Kidney glomerular epithelial cell (primary cell): ENCODE measurements at places on chromosomes 1 and 21.

DNA sequence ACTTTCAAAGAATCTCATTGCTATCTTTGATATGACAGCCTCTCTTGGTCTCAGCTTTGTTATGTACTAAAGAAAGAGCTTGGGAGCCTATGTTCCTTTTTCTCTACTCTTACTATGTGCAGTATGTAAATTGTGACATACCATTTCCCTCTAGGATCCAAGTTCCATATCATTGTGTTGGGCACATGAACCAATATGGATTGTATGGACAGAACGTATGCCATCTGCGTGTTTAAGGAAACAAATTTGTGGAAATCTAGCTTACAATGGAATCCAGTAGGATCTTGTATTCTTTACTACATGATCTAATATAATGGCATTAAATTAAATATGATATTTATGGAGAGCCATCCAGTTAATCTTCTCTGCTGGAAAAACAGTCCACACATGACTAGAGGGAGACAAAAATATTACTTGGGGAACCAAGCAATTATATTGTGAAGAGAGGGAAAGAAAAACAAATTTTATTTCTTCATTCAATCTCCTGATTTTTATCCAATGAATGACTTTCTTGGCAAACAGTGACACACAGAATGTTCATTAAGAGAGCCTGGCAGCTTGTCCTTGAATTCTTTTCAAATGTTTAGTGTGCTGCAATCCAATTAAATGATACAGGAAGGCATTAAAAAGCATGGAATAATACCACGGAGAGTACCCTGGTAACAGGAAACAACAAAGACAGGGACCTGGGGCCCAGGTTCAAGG is 106.5 kb upstream of the DAB1 start:
- DNase-seq = no peak

GRCh38 chr1:6683434-6683833 is 18.2 kb downstream of the DNAJC11 start:
- DNase-seq = no peak

DNA sequence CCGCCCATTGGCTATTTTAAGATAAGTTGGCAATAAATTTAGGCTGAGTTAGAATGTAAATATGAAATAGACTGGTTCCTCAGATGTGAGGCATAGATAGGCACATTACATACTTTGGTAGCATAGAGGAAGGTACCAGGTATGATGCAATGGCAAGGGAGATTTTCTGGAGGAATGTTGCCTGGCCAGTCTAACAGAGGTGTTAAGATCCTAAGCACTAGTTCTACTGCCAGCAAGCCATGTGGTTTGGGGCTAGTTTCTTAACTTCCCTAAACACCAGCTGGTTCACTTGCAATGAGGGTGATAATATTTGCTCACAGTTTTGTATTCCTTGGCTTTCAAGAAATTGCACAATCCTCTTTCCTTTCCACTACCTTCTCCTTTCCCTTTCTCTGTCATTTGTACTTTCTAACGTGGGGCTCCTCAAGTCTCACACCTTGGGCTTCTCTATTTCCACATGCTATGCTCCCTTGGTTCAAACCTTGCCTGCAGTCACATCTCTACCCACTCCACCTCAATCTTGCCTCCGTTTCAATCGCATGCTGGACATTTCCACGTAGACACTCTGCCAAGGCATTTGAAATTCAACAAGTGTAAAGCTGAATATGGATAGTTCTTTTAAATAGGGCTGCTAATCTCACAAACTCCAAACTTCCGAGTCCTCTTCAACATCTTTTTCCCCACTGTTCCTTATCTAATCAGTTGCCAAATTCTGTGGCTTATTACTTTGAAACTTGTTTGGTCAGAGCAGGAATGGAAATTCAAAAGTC is 4.7 kb upstream of the CD55 start:
- no peak for DNase-seq

- DNase-seq = peak; percentile 56
Measured at GRCh38 chr1:22452481-22452957, 868 bp downstream of the ZBTB40 start.

GRCh38 chr1:215321802-215322201 is 239.3 kb downstream of the KCNK2 start:
- DNase-seq = no peak

DNA sequence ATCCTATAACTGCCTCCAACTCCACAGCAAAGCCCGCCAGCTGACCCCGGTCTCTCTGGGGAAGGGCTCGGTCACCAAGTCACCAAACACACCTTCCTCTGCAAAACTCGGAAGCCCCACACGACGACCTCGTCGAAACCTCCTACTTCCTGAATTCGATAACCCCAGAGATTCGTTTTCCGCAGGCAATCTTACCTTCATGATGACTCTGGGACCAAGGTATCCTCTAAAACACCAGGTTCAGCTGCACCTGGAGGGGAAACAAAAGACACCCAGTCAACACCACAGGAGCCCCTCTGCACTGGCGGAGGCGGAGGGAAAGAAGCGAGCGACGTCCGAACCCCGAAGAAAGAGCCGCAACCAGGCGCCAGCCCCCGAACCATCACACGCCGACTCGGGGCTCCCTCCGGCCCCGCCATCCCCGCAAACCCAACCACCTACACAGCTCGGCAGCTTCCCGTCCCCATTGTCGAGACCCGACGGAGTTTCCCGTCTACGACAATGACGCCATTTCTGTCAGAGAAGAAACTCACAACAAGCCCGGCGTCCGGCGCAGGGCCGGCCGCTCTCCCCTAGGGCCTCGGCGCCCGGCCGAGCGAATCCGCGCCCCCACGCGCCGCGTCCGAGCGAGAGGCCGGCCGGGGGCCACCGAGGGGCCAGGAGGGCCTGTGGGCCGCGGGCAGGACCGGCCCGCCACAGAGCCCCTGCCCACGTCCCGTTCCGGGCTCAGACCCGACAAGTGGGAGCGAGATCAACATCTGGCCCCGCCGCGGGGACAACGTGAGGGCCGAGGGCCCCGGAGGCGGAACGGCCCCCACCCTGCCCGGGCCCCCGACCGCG is 1.0 kb downstream of the ARID4B start:
- no peak for DNase-seq

- no peak for DNase-seq
Measured at GRCh38 chr21:36423771-36424433, 38.7 kb downstream of the CHAF1B start.

DNA sequence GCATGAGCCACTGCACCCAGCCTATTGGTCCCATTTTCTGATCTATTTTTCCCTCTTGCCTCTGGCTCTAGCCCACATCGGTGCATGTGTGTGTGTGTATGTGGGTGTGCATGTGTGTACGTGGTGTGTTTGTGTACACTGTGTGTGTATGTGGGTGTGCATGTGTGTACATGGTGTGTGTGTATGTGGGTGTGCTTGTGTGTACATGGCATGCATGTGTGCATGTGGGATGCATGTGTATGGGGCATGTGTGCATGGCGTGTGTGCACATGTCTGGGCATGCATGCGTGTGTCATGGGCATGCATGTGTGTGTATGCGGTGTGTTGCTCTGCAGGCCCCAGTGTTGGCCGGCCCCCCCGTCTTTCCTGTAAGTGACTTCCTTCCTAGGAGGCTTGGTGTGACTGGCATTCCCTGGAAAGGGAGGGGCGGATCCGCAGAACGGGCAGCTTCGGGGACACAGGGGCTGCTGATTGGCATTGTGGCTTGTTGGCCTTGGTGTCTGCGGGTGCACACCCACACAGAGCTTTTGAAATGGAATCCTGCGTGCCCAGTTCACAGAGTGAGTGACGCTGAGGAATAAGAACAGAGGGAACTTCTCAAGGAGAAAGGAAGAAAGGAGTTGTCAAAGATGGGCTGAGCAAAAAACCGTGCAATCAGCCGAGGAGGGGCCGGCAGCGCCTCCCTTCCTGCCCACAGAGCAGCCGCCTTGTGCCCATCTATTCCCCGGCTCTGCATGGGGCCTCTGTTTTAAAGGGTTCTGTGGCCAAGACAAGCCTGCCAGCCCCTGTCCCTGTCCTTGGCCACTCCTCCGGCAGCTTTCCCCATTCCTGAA is 8.0 kb downstream of the PDXK start:
- DNase-seq = no peak

GRCh38 chr1:63983391-63984256 is 209.8 kb downstream of the ROR1 start:
- DNase-seq = no peak

DNA sequence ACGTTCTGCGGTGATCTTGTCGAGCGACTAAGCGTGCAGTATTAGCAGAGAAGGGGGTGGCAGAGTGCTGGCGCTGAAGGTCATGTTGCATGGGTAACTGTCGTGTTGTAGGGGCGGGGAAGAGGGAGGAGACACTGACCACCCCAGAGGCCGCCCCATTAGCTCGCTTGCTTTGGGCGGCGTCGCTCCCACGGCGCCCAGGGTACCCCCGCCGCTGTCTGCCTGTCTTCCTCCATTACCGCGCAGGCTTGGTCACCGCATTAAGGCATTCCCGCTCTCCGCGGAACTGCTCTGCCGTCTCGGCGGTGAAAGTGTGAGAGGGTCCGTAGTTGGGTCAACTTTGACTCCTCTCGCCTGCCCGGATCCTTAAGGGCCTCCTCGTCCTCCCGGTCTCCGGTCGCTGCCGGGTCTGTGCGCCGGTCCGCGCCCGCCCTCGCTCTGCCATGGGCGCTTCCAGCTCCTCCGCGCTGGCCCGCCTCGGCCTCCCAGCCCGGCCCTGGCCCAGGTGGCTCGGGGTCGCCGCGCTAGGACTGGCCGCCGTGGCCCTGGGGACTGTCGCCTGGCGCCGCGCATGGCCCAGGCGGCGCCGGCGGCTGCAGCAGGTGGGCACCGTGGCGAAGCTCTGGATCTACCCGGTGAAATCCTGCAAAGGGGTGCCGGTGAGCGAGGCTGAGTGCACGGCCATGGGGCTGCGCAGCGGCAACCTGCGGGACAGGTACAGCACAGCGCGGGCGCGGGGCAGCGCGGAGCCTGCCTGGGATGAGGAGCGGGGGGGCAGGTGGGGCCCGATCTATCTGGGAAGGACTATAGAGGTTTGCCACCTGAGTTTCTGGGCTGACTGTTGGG is at the start of gene MTARC2:
Gene MTARC2 (plus strand): TSS at position 234 of the 846 bp plus-strand sequence. CDS start 210 bp downstream, at position 444.
- DNase-seq = peak; percentile 74

- no peak for DNase-seq
Measured at GRCh38 chr1:173590557-173590956, 12.3 kb downstream of the SLC9C2 start.

GRCh38 chr1:161233102-161233501 is 4.9 kb downstream of the NR1I3 start:
- no peak for DNase-seq

- no peak for DNase-seq
Measured at GRCh38 chr1:223639331-223639749, 26.2 kb downstream of the CAPN8 start.

- peak; percentile 46 for DNase-seq
Measured at GRCh38 chr21:15978215-15978738, 248.5 kb downstream of the USP25 start.

DNA sequence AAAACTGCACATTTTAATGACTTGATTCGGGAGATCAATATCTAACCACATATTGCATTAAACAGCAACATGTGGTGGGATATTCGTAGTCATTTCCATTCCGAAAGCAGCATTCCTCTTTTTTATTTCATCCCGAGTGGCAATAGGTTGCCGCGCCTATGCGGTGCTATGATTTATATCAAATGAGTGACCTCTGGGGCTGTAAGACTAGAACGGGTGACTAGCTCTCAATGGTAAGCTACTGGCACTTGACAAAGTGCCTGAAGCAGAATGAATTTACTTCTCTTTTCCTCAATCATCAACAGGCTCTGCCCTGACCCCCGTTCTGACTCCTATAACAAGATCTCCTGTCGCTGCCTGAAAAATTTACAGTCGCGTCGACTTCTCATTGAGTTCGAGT is 162.3 kb downstream of the ZNF281 start:
- no peak for DNase-seq

DNA sequence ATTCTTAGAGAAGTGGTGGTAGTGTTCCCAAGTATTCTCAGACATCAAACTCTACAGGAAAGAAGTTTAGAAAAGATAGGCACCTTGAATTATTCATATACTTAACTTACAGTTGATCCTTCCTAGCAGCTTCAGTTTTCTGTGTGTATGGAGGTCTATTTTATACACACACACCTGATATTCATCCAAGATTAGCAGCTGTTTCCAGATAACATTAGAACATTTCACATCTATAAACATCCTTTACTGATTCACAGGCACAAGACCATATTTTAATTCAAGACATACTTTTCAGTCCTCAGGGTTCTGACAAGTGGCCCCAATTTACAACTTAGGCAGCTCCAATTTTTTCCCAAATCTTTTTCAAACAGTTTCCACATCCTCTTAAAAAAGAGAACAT is 287.8 kb upstream of the USP25 start:
- no peak for DNase-seq

DNA sequence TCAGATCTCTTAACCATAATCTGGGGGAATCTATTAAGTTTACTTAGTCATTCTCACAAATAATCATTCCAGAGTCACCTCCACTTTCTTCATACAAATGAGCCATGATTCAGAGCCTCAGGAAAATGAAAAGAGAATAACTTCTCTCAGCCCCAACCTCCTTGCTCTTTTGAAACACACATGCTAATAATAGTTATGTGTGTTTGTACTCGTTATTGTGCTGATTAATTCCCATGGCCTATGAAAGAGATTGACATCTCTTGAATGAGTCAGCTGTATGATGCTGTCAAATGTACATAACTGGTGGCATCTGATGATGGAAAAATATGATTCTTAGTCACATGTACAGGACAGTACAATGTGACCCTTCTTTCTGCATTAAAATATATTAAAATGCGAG is 41.5 kb downstream of the DTL start:
- no peak for DNase-seq

DNA sequence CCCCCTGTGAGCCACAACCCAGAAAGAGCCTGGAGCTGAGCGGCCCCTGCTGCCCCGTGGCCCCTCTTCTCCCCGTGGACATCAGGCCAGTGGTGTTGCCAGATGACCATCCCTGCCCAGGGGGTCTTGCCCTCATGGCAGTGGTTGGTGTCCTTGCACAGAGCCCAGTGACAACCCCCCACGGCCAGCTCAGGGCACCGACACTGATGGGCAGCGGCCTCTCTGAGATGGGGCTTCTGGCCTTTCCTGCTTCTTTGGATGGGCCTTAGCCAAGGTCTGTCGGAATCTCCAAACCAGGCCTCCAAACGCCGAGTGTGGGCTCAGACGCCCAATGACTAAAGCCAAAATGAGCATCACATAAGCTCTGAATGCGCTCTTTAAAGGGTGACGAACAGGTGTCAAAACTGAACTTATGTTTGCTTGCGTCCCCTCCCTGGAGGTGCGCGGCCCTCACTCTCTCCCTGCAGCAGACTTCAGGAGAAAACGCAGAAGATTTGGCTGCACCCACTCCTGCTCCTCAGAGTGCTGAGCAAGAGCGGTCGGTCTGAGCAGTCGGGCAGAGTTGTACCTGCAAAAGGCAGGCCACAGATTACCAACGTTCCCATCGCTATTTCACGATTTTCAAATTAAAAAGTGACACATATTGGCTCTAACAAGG is 41.9 kb downstream of the UBE2G2 start:
- DNase-seq = no peak

GRCh38 chr1:119535381-119535780 is 28.4 kb downstream of the HSD3B1 start:
- no peak for DNase-seq

GRCh38 chr1:70979881-70980280 is 67.7 kb downstream of the PTGER3 start:
- DNase-seq = no peak

DNA sequence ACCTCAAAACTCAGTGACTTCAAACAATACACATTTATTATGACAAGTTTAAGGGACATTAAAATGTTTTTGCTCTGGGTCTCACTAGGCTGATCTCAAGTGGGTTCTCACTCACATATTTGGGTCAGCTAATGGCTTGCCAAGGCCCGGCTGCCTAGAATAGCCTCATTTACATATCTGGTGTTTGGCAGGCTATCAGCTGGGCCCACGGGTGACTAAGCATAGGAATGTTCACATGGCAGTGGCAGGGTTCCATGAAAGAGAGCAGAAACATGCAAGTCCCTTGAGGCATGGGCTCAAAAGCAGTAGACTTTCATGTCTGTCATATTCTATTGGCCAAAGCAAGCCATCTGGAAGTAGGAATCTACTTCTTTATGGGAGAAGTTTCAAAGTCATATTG is 492.6 kb downstream of the KCNT2 start:
- DNase-seq = peak; percentile 56
